ENCODE measurements at places on chromosomes 5 and 9.

GRCh38 chr5:154997746-154998145 lies 15.8 kb upstream of the KIF4B start:
- DNase-seq = no peak

GRCh38 chr5:180135128-180135955 lies 63.8 kb upstream of the RNF130 start:
- no peak for DNase-seq

DNA sequence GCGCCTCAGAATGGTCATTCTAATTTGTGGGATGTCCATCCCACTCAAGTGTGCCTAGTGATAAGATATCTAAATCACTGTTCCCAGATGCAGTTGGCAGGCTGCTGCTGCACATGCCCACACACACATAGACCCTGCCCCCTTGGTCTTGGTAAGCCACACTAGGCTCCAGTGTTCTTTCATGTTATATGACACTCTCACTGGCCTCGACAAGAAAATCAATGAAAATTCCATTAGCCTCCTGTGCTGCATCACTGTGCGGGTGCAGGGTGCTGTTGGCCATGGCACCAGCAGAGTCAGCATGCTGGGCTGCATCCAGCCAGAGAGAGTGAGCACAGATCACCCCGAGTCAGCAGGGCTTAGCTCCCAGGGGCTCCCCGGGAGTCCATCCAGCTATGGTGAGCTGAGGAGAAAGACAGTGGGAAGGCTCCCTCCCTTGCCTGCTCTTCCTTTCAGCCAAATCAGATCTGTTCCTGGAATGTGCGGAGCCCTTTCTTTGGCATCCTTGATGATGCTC lies 59.9 kb downstream of the ABLIM3 start:
- DNase-seq = no peak

DNA sequence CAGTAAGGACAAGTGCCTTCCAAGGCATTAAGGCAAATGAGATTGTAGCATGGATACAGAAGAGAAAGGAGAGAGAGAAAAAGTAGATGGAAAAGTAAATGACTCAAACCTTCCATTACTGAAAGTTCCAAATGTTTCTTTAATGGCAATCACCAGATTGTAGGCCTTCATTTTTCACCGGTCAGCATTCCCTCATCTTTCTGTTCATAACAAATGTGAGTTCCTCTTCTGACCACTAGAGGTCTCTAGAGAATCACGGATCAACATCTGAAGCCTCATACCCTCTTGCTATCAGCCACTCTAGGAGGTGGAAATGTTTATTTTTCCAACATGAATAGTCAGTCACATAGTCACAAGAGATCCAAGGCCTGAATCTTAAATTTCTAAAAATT lies 73.6 kb upstream of the RPS23 start:
- no peak for DNase-seq

GRCh38 chr5:151906246-151906645 lies 18.4 kb downstream of the GLRA1 start:
- no peak for DNase-seq

- DNase-seq = no peak
These were observed 47.3 kb upstream of the SLC28A3 start for GRCh38 chr9:84387821-84388220.

DNA sequence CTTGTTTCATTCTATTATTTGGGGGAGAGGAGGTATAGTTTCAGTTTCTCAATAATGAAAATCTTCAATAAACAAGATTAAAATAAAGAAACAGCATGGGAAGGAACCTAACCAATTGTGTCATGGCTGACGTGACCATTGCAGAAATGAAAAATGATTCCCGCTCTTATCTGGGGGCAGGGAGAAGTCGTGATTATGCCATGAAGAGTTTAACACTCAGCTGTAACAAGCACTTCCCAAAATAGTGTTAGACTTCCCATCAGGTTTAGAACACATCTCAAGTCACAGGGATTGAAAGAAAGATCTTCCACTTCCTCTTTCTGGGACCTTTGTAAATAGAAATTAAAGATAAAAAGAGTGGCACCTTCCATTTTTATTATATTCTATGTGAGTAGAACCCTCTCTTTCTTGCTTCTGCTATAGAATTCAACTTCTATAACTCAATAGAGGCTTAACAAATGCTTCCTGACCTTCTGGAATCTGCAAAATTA lies 122.2 kb downstream of the TRPM6 start:
- no peak for DNase-seq

DNA sequence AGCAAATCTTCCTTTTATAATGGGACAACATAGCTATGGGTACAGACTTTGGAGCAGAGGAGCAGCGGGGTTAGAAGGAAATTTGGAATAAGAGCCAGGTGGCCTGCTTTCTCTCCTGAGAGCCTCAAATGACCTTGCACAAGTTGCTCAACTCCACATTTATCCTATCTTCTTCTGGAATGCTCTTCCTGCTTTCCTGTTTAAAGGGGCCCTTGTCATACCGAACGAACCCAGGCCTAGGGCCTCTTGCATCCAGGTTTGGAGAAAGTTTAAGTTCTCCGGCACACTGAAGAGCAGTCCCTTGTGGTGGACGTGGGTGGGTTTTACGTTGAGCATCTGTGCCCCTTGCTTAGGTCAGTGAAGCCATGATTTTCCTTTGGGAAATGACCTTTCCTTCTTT lies 197.9 kb upstream of the NR3C1 start:
- DNase-seq = no peak

GRCh38 chr5:515273-515836 lies 8.9 kb downstream of the SLC9A3 start:
- DNase-seq = no peak

DNA sequence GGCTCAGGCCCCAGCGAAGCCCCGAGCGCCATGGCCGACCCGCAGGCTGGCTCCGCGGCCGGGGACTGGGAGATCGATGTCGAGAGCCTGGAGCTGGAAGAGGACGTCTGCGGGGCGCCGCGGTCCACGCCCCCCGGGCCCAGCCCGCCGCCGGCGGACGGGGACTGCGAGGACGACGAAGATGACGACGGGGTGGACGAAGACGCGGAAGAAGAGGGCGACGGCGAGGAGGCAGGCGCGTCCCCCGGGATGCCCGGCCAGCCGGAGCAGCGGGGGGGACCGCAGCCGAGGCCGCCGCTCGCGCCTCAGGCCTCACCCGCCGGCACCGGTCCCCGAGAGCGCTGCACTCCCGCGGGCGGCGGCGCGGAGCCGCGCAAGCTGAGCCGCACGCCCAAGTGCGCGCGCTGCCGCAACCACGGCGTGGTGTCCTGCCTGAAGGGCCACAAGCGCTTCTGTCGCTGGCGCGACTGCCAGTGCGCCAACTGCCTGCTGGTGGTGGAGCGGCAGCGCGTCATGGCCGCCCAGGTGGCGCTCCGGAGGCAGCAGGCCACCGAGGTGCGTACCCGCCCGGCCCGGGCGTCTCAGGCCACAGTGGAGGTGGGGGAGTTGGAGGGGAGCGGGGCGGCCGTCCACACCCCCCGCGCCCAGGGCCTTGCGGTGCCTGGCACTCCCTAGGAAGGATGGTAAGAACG lies 1.6 kb downstream of the DMRT2 start:
- no peak for DNase-seq

GRCh38 chr9:128382261-128382660 lies 11.1 kb downstream of the URM1 start:
- DNase-seq = no peak

DNA sequence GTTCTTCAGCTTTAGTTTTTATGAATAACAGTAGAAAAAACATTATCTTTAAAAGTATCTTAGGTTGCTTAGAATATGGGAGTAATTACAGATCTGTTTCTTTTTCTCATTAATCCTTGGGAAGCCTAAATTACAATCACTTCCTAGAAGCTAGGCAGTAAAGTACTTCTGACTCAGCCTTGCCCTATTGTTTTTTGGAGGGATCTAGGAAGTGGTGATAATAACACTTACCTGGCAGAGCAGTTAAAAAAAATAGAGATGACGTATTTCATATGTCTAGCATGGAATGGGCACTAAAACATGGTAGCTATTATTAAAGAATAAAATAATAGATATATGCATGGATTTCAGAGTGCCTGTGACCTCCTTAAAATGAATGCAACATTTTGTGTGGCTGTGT lies 8.2 kb upstream of the FST start:
- no peak for DNase-seq

DNA sequence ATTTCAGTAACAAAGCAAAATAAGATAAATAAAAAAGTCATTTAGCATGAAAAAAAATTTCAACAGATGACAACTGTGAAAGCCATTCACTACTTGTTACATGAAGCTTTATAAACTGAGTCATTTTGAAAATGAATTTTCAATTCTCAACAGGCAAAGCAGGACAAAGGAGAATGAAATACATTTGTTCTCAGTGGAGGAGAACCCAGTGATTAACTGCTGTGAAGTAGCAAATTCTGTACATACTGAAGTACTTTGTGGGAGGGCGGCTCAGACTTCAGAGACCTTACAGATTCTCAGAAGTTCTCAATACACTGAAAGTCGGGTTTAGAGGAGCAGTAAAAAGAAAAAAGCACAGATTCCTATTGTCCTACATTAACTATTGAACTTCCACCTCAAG lies 21.7 kb downstream of the SKIC3 start:
- DNase-seq = no peak

GRCh38 chr9:96289392-96289791 lies 12.6 kb downstream of the HSD17B3 start:
- DNase-seq = no peak

DNA sequence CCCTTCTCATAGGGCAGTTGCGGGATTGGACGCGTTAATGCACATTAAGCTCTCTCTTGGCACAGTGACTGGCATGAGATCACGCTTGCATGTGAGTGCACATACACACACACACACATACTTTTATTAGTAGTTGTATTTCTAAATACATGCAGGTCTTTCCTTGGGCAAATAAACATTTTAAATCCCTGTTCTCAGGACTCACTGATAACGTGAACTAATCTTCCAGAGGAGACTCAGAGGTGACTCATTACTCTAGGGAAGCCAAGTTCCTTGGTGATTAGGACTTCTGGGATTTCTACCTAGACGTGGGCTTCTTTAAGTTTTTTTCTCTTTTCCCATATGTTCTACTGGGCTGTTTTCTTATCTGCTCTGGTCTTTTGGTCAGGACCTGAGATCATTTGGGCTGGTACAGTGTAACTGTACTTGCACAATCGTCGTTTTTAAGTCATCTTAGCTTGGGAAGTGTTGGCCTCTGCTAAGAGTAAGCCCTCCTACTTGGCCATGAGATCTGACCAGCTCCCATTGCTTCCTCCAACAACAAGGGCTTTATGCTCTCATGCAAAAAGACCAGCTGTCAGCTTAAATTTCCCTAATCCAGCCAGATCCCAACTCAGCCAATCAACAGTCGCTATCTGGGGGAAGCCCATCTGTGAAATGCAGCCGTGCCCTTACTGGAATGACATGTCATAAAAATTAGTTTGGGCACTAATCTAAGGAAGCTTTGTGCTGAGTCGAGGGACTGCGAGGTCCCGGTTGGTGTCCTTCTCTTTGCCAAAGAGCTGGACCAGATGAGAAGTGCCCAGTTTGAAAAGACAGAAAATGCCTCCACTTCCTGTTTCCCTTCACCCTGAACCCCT lies 176.4 kb upstream of the ANKRD55 start:
- DNase-seq = no peak

DNA sequence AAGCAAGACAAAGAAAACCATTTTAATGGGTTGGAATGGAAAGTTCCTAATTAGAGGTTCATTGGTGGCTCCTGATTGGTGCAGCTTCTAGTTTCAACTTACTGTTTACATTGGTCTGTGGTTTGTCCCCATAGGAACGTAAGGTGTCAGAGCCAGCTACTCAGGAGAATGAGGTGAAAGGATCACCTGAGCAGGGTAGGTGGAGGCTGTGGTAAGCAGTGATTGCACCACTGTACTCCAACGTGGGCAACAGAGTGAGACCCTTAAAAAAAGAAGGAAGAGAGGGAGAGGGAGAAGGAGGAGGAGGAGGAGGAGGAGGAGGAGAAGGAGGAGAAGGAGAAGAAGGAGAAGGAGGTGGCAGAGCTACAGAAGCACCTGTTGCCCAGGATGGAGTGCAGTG lies 30.4 kb downstream of the KCNIP1 start:
- DNase-seq = no peak

DNA sequence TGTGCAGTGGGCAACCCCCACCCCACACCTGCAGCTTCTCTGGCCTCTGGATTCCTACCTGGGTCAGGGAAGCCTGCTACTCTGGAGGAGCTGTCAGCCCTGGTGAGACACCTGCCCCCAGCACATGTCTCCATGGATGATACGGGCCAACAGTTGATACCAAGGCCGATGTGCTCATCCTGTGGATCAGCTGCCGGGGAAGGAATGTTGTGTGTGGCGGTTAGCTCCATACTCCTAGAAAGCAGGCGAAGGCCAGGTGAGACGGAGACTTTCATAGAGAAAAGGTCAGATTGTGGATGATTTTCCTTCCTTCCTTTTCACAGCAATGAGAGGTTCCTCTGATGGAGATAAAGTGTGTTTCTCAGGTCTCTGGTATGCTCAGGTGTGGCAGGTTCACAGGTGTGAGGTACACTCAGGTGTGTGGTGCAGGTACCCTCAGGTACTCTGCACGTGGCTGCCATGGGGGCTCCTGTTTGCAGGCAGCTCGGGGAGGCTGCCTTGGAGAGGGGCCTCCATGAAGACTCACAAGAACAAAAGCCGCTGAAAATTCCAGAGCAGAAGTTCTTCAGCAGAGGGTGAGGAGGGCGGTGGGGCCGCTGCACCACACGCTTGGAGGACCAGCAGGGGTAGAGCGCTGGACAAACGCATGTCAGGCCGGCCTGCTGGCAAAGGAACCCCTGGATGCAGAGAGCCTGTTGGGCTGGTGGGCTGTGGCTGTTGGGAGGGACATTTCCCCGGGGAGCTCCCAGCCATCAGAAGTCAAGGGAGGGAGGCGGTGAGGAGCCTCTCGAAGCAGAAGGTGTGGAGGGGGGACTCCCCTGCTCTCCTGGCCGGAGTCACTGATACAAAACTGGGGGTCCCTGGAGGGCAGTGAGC lies 5.1 kb upstream of the AHRR start:
- DNase-seq = no peak

DNA sequence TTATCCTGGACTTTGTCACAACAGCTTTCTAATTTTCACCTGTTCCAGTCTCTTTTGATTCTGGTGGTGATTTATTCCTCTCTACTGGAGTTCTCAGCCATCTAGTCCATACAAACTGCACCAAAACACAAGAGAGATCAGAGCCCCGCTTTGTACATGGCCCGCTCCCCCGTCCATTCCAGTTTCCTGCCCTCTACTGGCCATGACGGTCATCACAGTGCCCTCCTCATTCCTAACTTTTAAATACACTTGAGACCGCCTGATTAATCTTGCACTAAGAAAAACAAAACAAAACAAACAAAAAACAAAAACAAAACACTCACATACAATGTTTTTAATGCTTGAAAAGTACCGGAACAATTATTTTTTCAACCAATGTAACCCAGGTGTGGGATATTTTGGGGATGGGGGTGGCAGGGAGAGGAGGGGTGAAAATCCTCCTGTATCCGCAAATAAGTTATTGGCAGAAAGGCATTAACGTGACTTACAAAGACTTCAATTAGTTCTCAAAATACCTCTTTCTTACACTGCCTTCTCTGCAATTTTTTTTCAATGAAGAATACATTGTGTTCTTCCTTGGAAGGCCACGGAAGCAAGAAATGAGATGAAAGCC lies 84.8 kb upstream of the PAM start:
- no peak for DNase-seq
